IMR-90 (cell line): ENCODE measurements at places on chromosomes 13 and 19. TPM values are rescaled to one million over a fixed set of nuclear protein-coding genes. Genes with fewer than 3 reads are reported as not detected.

The URAD gene
- total RNA-seq: not detected in 2 replicates

- peak; percentile 28 for DNase-seq
Measured at GRCh38 chr19:13795595-13796300, 505 bp downstream of the ZSWIM4 start.

- DNase-seq: no peak
Measured at GRCh38 chr19:30704771-30705330, 332.7 kb downstream of the ZNF536 start.

DNA sequence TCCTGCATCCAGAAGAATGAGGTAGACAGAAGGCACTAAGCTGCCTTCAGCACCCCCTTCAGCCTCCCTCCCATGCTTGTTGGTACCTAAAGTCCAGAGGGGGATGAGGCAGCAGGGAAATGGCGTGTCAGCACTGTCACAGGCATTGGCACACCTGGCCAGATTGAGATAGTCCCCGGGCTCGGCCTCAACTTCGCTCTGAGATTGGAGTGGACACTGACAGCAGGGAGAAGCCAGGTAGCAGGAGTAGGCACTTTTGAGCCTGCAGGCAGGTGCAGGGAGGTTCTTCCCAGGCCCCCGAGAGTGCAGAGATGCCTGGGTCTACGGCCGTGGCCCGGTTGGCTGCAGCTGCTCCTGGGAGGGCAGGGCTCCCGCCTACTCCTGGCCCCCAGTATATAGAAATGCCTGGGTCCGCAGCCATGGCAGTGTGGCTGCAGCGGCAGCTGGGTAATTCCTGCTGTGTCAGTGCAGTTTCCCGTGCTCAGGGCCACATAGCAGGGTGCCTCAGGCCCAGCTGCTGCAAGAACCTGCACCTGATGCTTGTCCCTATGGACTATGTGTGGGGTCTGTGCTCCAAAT lies 160.3 kb downstream of the SLITRK6 start:
- no peak for DNase-seq

The GRWD1 gene
- 22.0 and 32.5 TPM in 2 replicates for total RNA-seq

DNA sequence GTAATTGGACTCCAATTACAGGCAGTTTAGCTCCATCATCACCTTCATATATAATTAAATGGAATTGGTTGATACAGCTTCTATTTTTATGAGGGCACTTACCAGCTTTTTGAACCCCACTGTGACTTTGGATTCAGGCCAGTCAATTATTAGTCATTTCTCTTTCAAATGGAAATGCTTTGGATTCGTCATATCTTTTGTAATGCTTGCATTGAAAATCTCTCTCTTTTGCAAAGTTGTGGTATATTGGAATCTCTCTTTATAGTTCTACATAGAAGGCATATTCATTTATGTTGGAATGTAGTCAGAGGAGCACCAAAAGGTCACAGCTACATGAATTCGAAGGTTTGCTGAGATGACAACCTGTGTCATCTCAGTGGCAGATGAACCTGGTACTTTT lies 1074.3 kb upstream of the SLC10A2 start:
- no peak for DNase-seq

The LYL1 gene
- total RNA-seq: 0.28 and 0.36 TPM in 2 replicates

DNA sequence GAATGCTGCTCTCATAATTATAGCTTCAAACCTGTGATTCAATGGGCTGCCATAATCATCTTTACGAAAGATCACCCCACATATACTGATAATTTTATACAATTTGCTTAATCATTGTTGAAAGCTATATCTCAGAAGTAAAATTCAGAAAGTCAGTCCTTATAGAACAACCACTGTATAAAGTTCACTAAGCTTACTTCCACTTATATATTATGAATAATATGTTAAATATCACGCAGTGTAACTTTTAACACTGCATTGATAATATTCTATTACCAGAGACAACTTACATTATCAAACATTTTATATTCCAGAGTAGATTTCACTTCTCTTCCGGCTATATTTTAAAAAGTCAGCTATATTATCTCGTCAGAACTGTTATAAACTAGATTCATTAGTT lies 550.1 kb upstream of the PCDH20 start:
- DNase-seq: no peak

- DNase-seq: no peak
Measured at GRCh38 chr19:19385896-19386869, 19.3 kb upstream of the GATAD2A start.

DNA sequence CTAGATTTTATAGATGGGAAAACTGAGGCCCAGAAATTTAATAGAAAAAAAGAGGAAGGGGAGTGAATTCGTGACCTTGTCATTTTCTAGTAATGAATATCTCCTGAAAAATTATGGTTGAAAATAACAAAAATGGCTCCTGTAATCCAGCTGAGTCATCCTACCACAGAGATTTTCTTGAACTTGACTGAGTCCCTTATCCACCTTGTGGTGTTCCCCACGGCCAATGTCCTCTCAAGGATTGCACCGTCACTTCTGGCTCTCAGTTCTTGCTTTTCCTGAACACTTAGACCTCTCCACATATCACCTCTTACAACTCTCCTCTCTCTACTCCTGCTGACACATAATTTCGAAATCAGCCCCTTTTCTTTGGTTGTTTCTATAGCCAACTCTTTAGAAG lies 1.2 kb upstream of the KATNAL1 start:
- DNase-seq: peak; percentile 41

GRCh38 chr13:45100573-45101262 lies 19.6 kb upstream of the GTF2F2 start:
- DNase-seq: no peak

- DNase-seq: no peak
Measured at GRCh38 chr13:33806470-33807248, 11.3 kb upstream of the RFC3 start.

The CATSPERD gene
- total RNA-seq: not detected in 2 replicates

- DNase-seq: no peak
Measured at GRCh38 chr13:46775385-46776107, 21.4 kb downstream of the ESD start.

GRCh38 chr13:113889467-113889866 lies 25.6 kb upstream of the GAS6 start:
- DNase-seq: no peak

DNA sequence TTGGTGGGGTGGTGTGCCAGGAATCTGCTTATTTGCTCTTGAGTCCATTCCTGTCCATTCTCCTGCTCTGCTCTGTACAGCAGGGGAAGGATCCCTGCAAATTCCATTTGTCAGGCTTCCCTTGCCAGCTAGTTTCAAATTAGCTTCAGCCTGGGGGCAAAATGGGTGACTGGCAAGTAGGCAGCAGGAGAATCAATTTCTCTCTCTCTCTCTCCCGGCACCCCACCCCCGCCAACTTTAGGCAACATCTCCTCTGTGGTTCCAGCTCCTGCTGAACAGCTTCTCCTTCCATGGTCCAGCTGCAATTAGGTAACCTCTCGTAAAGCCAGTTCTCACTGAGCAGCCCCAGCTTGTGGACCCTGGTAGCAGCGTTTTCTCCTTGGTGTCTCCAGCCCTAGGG lies 6.7 kb upstream of the MYCBP2 start:
- no peak for DNase-seq

The POGLUT2 gene
- 10.6 and 15.0 TPM in 2 replicates for total RNA-seq

The KRTDAP gene
- total RNA-seq: not detected in 2 replicates

GRCh38 chr19:798415-799075 lies 1.3 kb downstream of the PTBP1 start:
- no peak for DNase-seq

The NLRP7 gene
- total RNA-seq: not detected in 2 replicates

DNA sequence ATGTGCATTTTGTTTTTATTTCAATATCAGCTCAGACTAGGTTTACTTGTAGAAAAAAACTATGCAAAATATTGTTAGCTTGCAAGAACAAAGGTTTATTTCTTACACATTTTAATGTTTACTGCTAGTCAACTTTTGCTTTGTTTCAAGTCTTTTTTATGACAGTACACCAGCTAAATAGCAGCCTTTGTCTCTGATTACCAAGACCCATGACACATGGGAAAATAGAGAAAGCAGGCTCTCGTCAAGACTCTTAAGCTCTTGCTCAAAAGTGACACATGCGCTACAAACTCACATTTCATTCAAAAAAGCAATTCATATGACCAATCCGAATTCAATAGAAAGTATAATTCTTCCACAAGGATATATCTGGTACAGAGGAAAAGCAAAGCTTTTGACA lies 642.3 kb upstream of the SLITRK1 start:
- DNase-seq: no peak

GRCh38 chr13:70203661-70204229 lies 95.5 kb upstream of the KLHL1 start:
- no peak for DNase-seq

- DNase-seq: no peak
Measured at GRCh38 chr13:79361299-79361698, 44.8 kb downstream of the RBM26 start.

The DKKL1 gene
- not detected in 2 replicates for total RNA-seq

DNA sequence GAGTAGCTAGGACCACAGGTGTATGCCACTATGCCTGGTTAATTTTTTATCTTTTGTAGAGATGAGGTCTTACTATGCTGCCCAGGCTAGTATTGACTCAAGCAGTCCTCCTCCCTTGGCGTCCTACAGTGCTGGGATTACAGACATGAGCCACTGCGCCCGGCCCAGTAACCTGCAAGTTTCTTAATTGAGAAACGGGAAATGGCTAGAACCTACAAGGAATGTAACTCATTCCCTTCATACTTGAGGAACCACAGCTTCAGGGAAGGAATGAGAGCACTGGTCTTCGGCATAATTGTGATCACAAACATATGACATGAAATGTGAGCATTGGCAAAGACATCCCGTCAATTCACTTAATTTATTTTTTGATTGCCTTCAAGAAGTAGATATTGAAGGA lies 157.0 kb downstream of the KLF5 start:
- DNase-seq: peak; percentile 26

DNA sequence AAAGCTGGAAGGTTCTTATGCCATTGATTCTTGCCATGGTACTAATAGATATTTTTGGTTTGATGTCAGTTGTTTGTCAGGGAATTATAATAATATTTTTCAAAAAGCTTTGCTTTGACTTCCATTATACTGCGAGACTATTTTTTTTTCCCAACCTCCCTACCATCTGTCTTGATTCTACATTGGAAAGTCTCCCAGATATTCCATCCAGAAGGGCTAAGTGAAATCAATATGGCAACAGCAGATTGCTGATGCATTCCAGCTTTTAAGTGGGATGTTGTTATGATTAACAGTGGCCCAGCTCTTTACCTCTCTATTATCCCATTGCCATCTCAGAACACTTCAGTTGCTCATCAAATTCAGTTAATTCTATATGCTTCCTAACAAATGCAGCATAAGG lies 247.4 kb downstream of the OXGR1 start:
- DNase-seq: no peak

The ZNF540 gene
- total RNA-seq: 0.28 and 0.54 TPM in 2 replicates

DNA sequence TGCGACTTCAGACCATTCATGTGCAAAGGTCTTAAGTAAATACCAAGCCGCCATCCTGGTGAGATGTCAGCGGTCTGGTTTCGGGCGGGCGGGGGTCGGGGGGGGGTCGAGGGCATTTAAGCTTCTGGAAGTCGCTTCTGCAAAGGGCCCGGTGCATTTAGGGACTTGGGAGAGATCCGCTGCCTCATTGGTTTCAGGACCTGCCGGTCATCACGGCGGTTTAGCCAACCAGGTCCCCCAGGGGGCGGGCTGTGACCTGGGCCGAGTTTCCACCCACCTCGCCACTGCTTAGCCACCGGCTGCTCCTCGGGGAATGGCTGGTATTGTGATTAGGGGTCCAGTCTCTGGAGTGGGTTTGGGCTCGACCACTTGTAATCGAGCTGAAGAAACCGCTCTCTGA lies 7.8 kb downstream of the ANKLE1 start:
- peak; percentile 90 for DNase-seq

DNA sequence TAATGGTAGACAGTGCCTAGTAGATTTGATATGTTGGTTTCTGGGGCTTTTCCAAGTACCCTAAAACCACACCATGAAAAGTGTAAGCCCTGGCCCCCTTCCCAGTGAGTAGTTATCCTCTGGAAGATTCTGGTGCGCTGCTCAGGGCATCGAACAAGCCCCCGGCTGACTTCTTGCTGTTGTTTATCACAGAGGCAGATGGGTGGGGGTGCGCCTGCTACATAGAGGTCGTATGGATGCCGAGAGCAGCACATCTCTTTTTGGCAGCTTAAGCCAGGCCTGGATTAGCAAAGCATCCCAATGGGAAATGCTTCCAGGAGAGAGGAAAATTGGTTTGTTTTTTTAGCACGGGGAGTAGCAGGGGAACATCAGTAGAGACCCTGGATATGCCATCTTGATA lies 26.3 kb upstream of the SPATA13 start:
- no peak for DNase-seq
